ENCODE measurements at places on chromosomes 2 and 18.

DNA sequence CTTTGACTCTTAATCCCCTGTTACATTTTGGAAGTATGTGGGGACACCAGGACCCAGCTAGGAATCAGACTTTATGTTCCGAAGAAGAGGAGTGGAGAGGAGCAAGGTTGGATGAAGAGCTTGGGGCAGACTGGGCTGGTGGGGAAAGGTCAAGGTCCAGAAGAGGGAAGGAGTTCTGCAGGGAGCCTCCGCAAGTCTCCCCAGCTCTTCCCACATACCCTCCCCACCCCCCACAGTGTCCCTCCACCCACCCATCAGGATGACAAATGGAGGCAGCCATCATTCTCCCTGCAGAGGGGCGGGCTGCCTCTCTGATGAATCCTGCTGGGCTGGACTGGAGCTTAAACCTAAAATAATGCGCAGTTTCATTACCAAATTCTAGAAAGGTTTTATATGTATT, 77.2 kb downstream of the ACKR3 start:
- DNase-seq, result no peak

DNA sequence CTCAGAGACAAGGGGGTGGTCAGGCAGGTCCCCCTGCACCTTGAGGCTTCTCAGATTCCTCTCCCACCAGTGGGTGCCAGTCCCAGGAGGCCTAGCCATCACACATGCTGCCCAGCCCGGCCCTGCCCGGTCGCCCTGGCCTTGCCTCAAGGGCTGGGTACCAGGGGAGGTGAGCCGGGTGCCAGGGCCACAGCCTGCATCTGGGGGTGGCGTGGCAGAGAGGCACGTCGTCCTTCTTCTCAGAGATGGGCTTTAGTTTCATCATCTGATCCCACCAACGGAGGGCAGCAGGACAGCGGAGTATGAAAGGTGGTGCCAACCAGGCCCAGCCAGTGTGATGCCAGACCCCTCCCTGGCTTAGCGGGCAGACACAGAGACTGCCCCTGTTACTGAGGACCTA, 161.7 kb downstream of the TFCP2L1 start:
- no peak for DNase-seq

- DNase-seq, result no peak
Measured at GRCh38 chr2:105450471-105450870, 51.6 kb upstream of the FHL2 start.

GRCh38 chr2:124437811-124438210, 412.7 kb downstream of the CNTNAP5 start:
- DNase-seq, result no peak

- DNase-seq, result no peak
Measured at GRCh38 chr2:127200962-127201361, 19.1 kb downstream of the CYP27C1 start.

DNA sequence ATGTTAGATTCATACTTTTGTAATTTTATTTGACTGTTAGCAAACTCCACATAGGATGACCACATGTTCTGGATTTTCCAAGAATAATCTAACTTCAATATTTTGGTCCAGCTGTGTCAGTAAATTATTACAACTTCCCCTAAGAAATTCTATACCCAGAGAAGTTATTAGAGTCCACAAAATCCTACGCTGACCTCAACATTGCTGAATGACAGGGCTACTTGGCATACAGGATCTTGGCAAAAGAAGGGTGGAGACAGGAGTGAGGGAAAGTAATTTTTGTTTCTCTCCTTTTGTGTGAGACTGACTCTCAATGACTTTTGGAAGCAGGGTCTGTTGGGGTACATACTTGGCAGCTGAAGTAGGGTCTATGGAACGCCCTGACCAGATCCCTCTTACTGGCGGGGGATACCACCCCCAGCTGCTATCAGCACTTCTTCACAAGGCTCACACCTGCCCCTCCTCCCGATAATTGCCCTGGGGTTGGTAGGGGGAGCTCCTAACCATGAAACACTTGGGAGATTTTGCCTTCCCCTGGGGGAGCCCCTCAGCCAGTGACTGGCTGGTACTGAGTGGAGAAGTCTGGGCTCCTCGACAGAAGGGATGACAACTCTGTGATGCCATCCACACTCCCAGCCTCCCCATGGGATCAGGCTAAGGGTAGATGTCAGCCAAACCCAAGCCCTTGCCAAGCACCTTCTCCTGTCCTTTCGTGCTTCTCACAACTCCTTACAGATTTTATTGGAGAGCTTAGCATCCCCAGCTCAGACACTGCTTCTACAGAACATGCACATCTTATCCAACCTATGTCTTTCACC, 110.6 kb upstream of the FHL2 start:
- DNase-seq, result no peak

DNA sequence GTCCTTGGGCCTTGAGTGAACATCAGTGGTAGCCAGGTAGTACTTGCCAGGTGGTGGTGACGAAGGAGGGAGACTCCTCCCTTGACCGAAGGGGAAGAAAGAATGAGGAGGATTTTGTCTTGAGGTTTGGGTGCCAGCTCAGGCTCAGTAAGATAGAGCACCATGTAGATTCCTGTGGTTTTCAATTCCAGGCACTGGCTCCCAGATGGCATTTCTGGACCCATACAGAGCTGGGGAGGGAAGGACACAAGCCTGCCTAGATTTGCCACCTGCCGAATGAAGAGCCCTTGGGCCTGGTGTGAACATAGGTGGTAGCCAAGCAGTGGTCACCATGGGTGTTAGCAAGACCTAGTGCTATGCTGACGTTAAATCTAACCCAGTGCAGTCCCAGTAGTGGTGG, 108.8 kb upstream of the UBE2E3 start:
- no peak for DNase-seq

- no peak for DNase-seq
Measured at GRCh38 chr2:113979191-113980128, 89.6 kb downstream of the ACTR3 start.

DNA sequence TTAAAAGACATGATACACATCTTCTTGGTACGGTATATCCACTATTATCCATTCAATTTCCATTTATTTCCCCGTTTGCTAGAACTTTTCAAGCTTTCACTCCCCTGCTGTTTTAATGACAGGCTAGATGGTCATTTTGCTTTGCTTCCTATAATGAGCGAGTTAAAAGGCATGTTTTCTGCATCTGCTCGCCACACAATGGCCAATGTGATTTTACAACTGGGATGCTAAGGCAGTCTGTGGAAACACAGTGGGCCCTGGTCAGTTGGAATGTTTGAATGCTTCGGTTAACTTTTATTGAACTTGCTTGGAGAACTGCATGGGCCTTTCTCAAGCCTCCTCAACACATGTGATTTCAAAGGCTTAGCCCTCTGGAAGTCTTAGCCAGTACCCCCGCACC, 48.4 kb upstream of the TNP1 start:
- no peak for DNase-seq

- DNase-seq, result peak; percentile 77
Measured at GRCh38 chr2:173124441-173124840, 48.8 kb downstream of the MAP3K20 start.

- no peak for DNase-seq
Measured at GRCh38 chr2:20976527-20976926, 67.3 kb downstream of the APOB start.

GRCh38 chr2:74216642-74217041, 18.2 kb downstream of the MTHFD2 start:
- no peak for DNase-seq

GRCh38 chr2:102037681-102038080, 45.9 kb downstream of the IL1R2 start:
- DNase-seq, result no peak

DNA sequence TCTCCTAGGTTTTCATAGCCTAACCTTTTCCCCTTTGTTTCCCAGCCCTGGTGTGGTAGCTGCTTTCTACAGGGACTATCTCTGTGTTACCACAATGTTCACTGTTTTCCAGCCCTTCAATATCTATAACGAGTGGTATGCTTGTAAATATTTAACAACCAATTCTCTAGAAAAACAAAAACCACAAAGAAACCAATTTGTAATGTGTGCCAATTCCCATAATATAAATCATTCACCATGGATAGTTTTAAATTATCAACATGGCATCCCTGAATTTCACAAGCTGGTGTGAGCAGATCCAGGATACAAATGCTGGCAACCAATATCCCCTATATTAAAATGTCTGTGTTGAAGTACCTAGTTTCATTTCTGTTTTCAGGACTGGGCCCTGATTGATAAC, 207.5 kb upstream of the FBXO11 start:
- no peak for DNase-seq

DNA sequence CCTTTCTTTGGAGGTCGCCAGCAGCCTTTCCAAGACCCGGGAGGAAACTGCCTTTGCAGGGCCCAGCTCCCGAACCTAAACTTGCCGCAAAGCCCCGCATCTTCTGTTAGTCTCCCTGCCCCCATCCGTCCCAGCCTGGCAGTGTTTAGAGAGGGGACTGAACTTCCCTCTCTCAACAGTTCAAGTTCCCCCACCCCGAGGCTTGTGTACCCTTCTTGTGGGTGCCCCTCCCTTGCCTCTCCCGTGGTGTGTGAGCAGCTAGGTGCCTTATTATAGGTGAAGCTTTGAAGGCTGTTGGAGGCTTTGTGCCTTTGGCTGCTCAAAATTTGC, 1.4 kb downstream of the LBH start:
- DNase-seq, result no peak

- DNase-seq, result no peak
Measured at GRCh38 chr2:110877031-110877827, 144.9 kb downstream of the ACOXL start.

DNA sequence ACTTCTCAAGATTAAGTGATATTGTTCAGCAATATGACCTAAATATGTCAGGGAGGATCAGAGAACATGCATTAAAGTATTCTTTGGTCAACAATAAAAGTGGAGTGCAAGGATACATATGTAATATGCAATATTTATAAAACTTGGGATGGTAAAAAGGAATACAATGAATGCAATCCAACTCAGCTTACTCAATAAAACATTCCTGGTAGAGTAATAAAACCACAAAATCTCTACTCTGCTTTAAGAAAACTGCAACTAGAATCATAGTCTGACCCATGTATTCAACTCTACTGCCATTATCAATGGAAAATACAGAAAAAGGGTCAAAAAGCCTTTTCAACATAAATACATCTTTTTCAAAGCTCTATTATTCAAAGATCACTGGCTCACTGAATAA, 11.6 kb downstream of the IRS1 start:
- DNase-seq, result no peak

- no peak for DNase-seq
Measured at GRCh38 chr2:196802401-196802800, 2.9 kb upstream of the GTF3C3 start.

- DNase-seq, result no peak
Measured at GRCh38 chr2:105781274-105781978, 36.7 kb downstream of the NCK2 start.

- no peak for DNase-seq
Measured at GRCh38 chr2:20165677-20166509, 59.0 kb downstream of the SDC1 start.

DNA sequence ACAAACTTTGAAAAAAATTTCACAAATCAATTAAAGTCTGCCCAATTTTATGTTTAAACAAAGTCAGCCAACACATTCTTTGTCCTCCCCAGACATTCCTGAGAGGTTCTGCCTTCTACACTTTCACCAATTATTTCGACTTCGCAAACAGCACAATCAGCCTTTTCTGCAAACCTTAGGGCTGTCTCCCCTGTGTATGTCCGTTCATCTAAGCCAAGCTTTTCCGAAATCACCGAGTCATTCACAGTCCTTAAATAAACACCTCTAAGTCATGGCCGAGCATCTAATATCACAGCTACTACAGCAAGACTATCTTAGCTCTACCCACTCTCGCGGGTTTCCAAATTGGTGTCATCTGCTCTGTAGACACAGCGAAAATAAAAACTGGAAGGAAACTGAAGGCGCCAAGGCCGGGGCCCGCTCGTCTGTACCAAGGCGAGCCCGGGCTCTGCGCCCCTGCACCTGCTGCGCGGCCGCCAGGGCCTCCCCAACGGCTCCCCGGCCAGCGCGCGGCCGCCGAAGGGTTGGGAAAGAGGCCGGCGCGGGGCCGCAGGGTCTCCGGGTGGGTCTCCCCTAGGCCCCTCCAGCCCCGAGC, 730 bp downstream of the ODC1 start:
- no peak for DNase-seq

Data from RWPE1 (cell line).